Cardiac septum (tissue), 1 donor: ENCODE measurements at places on chromosomes 1 and 21. TPM values are rescaled to one million over a fixed set of nuclear protein-coding genes. Genes with fewer than 3 reads are reported as not detected.
A peak's percentile ranks its signal among the peaks of the same experiment; 100 is the strongest.

DNA sequence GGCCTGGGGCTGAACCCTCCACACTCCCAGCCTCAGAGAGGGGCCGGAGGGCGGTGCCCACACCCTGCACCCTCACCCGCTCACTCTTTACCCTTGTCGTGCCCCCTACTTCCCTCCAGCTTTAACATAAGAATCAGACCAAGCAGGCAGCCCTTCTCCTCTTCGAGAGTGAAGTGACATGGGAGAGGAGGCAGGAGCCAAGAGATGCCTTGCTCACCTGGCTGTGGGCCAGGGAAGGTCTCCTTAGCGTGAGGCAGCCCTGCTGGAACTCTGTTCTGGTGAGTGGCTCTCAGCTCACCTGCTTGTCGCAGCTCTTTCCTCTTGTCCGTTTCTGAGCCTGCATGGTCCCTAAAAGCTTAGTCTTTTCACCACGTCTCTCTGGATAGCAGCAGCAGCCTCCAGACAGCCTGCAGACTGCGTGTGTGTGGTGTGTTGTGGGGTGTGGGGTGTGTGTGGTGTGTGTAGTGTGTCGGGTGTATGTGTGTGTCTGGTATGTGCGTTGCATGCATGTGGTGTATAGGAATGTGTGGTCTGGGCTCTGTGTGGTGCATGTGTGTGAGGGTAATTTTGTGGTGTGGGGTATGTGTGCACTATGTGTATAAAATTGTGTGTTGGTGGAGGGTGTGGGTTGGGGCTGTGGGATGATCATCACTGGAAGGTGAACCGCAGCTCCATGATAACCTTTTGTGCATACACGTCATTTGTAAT, 86.7 kb downstream of the CCDC185 start:
- DNase-seq = peak; percentile 51

GRCh38 chr1:151476083-151476482, 16.8 kb upstream of the POGZ start:
- DNase-seq = no peak

- DNase-seq = no peak
These were observed 2.8 kb upstream of the ZBTB7B start for GRCh38 chr1:154999571-155000410.

DNA sequence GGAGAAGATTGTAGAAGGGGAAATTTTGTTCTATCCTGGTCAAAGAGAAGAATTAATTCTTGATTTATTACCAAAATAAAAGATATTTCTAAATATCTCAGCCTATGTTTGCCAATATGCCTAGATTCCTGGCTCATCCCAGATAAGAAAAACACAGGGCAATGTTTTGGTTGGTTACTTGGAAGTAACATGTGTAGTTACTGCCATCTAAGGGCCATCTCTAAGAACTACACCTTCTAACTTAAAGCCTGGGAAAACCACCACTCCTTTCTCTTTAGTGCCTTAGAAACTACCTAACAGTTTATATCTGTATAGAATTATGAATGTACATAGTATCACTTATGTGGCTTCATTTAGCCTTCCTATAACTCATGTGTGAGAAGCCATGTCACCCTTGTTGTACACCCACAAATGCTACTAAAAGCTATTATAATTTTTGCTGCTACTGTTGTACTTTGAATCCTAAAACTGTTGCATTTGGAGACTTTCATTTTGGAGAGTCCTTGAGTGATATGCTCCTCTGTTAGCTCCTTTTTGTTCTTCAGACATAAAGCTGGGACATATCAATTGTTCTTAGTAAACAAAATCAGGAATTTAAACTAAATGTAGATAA, 4.5 kb downstream of the AIM2 start:
- no peak for DNase-seq

- no peak for DNase-seq
These were observed 22.5 kb downstream of the ASTN1 start for GRCh38 chr1:177142010-177142409.

DNA sequence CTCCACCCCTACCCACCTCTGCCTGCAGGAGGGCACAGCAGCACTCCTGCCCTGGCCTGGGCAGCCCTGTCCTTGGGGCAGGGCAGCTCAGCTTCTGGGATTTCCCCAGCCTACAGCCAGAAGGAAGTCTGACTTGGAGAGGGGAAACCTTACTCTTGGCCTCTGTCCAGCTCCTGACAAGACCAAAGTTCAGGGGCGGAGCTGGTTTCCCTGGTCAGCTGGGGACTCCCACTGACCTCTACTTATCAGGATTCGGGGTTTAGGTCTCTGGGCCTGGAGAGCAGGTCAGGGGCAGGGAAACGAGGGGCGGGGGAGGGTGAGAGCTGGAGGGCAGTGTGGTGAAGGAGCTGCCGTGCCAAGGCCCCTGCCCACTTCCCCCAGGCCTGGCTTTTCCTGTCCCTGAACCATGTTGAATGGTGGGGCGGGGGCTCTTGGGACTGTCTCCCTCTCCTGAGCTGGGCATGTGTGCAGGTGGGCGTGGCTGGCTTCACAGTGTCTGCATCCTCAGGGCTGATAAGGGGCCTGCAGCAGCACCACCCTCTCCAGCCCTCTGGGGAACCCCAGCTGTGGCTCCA, 16.8 kb upstream of the ETV3 start:
- DNase-seq = no peak

GRCh38 chr1:167518331-167518700, at the start of gene CD247:
CD247 (minus strand) TSS chr1:167518529; CDS start chr1:167518465, 64 bp downstream.
- DNase-seq = no peak

GRCh38 chr1:231155808-231156207, 6.0 kb upstream of the TRIM67 start:
- DNase-seq = no peak

DNA sequence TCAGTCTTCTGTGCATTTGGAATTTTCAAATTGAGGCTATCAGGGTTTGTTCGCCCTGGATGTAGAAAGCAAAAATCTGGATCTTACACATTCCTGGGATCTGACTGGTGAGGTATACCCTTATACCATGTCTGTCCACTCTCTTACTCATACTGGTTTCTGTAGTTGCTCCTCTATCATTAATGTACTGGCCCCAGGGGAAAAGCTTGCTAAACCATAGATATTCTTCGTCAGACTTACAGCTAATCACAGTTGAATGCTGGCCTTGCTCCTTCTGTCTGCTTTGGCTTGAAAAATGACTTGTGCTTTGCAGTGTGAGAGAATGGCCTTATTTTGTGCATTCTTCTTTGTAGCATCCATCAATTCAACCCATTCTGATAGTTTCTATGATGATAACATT, 30.5 kb downstream of the TBCE start:
- no peak for DNase-seq

DNA sequence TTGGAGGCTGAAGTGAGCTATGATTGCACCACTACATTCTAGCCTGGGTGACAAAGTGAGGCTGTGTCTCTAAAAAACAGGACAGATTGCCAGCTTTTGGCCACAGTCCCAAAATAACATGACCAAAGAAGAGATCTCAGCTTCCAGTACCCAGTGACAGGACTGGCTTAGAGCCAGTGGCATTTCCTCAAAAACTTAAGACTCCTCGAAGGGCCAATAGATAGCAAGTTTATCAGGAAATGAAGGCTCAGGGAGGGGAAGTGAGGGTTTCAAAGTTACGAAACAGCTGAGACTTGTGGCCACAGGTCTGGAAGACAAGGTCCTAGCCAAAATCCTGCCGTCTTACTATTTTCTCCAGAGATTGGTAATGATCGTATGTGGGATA, 6.3 kb upstream of the TMEM39B start:
- no peak for DNase-seq

DNA sequence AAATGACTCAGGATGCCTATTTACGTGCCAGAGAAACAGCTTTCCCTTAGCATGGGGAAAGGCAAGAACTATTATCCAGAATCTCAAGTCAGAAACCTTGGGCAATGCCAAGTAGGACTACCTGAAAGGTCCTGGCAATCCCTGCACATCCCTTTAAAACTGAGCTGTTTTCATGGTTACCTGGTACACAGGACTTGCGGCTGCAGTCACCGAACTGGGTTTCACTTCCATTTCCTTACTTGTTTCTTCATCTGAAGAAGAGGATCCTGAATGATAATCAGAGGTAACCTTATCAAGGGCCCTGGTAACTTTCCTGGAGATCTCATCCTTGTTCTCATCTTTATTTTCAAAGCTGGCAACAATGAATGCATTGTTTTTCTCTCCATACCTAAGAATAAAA, 14.3 kb downstream of the BTG3 start:
- no peak for DNase-seq

GRCh38 chr1:30879940-30880677, 28.4 kb downstream of the SDC3 start:
- no peak for DNase-seq

GRCh38 chr1:145786271-145786670, 37.6 kb downstream of the RNF115 start:
- no peak for DNase-seq

GRCh38 chr1:27507960-27508665, 18.1 kb upstream of the WASF2 start:
- no peak for DNase-seq

- no peak for DNase-seq
These were observed 33.8 kb upstream of the NFASC start for GRCh38 chr1:204836856-204837255.

The FOXO6 gene
- 2.0 TPM for total RNA-seq

The C1orf185 gene
- total RNA-seq = not detected

The HPCA gene
- total RNA-seq = not detected

The MIXL1 gene
- total RNA-seq = 0.27 TPM

The EDN2 gene
- 1.1 TPM for total RNA-seq

The CELSR2 gene
- 7.1 TPM for total RNA-seq

The PTCH2 gene
- 0.35 TPM for total RNA-seq

The BECN2 gene
- not detected for total RNA-seq

The CR2 gene
- not detected for total RNA-seq

The CEP85 gene
- 25.8 TPM for total RNA-seq

The INSRR gene
- total RNA-seq = 0.24 TPM

The EFNA3 gene
- total RNA-seq = 1.2 TPM
